ENCODE measurements at places on chromosomes 2 and 18.

DNA sequence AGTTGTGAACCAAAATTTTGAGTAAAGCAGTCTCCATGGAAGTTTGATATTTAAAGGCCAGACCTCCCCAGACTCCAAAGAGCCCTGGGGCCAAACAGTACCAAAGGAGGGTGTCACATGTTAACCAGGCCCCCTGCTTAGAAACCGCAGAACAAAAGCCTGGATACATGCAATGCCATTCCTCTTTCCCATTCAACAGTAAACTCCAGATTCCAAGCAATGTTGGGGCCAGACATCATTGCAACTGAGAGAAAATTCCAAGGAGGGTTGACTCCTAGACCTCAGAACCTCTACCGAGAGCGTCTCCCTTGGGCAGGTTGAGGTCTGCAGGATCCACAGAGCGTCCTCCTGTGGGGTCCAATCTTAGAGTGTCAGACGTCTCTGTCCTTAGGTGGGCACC is 404.4 kb upstream of the SYT4 start:
- no peak for DNase-seq

DNA sequence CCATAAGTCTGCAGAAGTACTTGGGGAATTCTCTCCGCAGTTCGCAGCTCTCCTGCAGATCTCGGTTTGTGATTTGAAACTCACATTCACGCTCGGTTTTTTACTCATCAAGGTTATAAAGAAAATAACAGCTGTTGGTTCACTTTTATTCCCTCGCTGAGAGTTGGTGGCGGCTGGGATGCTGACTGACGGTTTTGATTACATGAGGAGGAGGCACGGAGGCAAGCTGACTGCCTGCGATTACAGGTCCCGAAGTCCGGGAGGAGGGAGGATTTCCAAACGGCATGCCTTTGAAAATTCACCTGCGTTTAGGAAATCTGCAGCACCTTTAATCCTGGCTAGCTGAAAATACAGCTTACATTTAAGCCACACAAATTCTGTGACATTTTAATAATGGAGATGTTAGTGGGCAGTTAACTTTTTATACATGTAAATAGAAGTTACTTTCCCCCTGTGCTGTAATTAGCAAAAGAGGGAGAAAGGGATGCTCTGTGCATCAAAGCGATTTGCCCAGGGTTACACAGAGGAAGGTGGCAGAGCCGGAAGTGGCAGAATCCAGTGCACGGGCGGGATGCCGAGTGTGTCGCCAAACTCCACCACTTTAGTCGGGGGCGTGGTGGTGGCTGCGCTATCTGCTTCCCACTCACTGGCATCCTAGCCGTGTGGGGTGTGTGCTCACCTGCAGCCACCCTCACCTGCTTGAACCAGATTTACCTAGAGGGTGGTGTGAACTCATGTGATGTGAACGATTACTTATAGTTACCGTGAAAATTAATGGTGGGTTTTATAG is 14.7 kb downstream of the AGAP1 start:
- no peak for DNase-seq

DNA sequence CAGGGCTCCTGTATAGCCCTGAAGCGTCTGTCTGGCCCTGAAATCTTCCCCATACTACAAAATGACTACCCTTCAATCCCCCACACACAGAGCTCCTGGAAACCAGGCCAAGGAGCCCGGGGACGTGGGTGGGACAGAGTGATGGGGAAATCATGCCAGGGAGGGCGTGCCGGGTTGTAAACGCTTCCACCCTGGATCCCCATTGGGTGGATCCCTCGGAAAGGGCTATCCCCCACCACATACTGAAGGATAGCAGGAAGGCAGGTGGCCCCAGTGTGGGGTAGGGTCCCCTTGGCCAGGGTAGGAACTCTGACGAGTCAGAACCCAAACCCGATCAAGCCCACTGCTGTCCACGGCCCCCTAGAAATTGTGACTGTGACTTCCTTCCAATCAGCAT is 91.7 kb downstream of the INHBB start:
- DNase-seq, result no peak

DNA sequence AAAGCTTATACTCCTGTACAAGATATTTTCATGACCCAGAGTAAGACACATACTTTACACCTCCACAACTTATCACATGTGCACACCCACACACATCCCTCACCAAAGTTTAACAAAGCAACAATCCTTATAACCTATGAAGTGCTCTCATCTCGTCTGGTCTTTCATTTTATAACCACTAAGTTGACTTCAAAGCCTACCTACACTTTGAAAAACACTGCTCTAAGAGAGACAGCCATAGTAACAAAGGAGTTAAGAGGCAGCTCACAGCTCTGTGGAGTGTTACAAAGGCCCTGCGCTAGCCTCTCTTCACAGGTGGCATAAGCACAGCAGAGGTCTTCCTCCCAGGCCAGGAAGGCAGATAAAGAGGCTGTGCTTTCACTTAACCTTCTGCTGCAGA is 69.7 kb upstream of the TMEM200C start:
- no peak for DNase-seq

DNA sequence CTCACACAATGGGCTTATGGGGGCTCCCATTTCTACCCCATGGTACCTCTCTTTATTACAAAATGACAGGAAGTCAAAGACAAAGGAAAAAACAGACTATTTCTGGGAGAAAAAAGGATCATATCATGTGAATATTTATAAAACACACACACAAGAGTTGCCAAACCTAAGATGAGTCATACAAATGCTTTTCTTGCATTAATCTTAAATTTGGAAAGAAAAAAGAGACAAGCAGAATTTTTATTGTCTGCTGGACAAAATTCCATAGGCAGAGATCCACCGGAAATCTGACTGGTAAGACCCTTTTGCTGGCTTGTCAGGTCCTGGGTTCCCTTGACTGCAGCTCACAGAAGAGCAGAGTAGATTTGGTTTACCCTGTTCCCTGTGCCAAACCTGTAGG is 1732.3 kb upstream of the PIK3C3 start:
- DNase-seq, result no peak

- no peak for DNase-seq
These were observed 479.4 kb upstream of the TCF4 start for GRCh38 chr18:56067214-56067894.

DNA sequence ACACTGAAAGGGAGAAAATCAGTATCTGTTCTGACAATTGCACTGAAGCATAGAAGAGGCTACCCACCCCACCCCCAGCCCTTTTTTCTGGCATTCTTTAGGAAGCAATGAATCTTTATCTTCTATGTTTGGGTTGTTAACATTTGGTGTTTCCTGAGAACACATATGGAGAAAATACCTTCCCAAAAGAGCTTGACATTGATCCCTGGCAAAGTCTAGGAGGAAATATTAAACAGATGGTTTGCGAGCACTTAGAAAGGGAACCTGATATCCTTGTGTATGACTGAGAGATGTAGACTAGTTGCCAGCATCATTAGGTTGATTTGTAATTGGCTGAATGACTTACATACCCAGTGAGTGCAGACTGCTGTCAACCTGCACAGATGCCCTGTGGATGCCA is 42.9 kb downstream of the DOK1 start:
- no peak for DNase-seq

DNA sequence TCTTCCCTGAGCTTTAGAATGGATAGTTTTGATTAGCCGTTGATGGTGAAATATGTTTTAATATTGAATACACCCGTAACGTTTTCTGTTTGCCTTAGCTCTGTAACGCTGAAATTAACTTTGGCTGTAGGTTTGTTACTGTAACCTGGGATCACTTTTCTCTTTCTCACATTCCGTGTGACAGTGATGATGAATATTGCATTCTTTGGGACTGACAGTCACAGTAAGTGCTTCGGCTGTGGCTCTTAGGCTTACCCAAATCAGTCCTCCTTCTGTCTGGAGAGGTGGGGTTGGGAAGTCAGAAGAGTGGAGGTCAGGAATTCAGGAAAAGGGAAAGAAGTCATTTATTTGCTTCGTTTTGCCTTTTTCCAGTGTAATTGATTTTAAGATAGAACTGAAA is 18.0 kb downstream of the RMC1 start:
- no peak for DNase-seq

DNA sequence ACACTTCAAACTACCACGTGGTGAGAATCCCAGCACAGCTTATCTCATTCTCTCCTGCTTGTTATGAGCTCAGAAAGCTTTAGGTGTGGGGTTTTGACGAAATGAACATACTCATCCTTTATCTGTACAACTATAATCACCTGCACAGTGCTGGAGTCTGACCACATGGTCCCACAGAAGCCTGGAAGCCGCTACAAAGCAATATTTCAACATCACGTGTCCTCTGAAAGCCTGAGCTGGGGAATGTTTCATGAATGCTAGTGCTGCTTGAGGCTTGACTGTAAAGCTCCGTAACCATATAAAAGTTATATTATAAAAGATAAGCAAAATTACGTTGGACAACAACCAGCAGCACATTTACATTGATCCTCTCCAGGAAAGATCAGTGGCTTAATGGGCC is 43.9 kb downstream of the PIEZO2 start:
- DNase-seq, result no peak

DNA sequence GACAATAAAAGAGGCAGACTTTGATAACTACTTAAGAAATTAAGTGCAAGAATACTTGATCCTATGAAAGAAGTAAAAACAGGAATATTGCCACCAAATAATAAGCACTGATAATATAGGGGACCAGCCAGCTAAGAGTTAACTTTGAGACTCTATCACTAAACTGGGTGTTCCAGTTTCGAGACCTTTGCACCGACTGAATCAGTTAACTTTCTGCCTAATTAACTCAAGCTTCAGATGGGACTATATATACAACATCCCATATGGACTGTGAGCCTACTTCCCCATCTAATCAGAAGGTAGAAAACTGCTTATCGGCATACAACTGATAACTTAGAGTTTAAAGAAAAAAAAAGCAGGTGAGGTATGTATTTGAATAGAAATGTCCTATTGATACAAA is 25.8 kb upstream of the SLC9A2 start:
- DNase-seq, result no peak

DNA sequence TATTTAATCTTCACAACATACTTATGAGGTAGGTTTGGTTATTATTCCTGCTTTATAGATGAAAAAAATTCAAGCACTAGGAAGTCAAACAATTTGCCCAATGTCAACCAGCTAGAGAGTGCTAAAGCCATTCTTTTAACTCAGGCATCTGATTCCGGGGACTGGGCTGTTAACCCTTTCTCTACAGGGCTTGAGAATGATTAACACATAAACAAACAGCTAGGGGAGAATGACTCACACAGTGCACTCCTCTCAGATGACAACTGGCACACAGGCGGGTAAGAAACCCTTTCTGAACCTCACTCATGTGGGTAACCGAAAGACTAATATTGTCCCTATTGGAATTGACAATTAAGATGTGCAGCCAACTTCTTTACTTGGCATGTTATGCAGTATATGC is 86.3 kb upstream of the FSHR start:
- DNase-seq, result no peak

DNA sequence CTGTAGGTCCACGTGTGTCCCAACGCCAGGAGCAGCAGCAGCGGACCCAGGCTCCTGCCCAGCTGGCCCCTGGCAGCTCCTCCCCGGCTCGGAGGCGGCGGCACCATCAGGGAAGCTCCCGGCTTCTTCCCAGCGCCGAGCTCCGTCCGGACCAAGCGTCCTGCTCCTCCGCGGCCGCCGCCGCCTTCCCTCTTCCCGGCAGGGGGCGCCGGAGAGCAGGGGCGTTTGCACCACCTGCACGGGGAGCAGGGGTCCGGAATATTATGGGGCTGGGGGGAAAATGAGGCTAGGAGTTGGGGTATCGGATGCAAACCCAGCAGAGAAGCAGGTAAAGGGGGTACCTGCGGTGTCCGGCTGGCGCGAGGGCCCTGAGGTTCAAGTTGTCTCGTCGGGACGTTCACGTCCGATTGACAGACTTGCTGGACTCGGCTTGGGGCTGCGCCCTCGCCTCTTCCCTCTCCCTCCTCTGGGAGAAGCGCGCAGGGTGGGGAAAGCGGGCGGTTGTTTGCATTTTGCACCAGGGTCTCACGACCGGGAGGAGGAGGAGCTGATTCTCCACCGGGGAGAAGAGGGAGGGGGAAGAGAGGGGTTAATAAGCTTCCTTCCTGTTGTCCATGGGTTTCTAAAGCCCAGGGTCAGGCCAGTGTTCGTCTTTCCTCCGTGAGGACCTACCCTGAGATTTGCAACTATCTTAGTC is at the start of gene CCBE1:
Gene CCBE1 (minus strand): TSS at position 188 of the 697 bp plus-strand sequence.
- peak; percentile 44 for DNase-seq

- DNase-seq, result no peak
These were observed 8.7 kb upstream of the KIAA2012 start for GRCh38 chr2:202064171-202064880.

GRCh38 chr18:37266290-37266689 is 299.3 kb downstream of the CELF4 start:
- DNase-seq, result no peak

DNA sequence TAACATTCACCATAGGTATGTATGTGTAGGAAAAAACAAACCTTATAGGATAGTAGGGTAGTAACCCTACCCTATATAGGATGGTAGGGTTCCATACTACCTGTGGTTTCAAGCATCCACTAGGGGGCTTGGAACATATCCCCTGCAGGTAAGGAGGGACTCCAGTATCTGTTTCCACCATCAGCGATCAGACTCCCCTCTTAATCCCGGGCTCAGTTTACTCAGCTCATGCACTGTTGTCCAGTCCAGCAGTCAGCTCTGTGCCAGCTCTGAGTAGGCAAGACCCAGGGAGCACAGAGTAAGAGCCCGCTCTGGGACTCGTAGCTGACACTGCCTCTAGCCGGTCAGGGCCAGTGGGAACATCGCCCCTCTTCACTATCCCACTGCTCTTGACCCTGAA is 61.7 kb downstream of the MEX3C start:
- no peak for DNase-seq

DNA sequence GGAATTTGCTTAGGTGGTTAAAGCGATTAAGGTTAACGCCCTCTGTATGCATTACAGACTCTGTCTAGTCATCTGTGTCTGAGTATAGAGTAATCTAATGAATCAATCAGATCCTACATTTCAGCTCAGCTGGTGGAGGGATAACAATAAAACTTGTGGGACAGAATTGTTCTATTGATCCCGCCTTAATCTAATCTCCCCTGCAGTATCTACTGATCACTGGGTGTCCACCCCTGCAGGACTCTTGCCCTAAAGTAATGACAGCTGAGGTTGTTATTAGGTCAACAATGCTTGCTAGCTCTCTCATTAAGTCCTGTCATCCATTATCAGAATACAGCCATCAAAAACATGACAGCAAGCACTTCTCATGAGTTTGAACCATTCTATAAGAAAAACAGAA is 462.6 kb upstream of the TMEFF2 start:
- DNase-seq, result no peak

DNA sequence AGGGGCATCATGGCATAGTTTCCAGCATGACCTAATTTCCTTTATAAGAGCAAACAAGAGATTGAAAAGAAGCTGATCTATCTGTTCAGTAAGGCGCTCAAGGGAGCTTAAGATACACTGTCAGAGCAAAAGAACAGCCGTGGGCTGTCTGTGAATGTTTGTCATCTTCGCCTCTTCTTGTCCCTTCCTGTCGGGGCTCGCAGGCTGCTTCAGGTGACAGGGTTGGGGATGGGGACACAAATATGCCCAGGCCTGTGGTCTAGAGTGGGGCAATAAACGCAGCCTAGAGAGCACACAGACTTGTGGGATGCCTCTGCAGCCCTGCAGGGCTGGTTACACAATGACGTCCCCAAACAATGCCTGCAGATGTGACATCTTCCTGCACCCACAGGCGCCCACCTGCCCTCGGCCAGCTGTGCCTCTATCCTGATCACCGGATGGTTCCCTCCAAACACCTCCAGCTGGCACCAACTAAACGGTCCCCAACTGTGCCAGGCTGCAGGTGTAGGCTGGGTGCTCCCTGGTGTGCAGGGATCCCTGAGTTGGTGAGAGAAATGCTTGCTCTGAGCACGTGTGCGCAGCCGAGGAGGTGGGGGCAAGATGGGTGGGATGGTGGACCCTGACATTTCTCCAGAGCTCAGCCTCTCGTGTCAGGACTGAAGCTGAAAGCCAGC is 72.8 kb downstream of the EDAR start:
- no peak for DNase-seq

- DNase-seq, result no peak
These were observed 522.6 kb downstream of the CMPK2 start for GRCh38 chr2:6343076-6343475.
